ENCODE measurements at places on chromosomes 12 and 14.

DNA sequence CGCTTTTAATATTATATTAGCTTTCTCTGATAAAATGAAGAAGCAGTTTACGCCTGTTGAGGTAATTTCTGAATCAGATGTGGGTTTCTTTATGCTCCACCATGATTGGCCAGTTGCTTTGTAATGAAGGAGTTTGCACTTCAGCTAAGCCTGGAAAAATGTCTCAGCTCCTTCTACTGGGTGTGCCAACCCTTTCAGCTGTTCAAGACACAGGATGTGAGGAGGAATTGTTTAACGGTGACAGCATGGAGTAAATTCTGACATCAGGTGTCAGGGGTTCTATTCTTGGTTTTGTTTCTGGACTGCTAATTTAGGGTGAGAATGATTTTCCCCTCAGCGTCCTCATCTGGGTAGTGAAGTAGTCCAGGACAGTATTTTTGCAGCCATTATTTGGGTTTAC lies 43.5 kb downstream of the FLRT2 start:
- peak; percentile 81 for DNase-seq

DNA sequence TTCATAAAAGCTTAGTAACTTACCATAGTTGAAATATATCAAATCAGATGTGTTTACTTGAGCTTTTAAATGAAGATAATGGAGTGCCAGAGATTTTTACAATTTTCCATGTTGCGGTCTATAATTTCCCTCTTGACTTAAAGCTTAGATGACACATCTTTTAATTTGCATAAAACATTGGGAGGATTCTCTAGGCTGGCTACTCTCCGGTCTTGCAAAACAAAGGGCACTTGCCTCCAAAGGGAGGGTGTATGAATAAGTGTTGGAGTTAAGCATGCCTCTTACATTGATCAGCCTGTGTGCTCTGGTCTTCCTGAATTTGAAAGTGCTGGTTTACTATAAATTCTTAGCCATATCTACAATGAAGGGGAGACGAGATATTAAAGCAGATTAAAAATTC lies 336.4 kb upstream of the NAV3 start:
- no peak for DNase-seq

- no peak for DNase-seq
Observed at GRCh38 chr14:99028521-99028920, 243.5 kb downstream of the BCL11B start.

GRCh38 chr12:95412482-95413311 lies 61.3 kb upstream of the METAP2 start:
- DNase-seq = peak; percentile 78

DNA sequence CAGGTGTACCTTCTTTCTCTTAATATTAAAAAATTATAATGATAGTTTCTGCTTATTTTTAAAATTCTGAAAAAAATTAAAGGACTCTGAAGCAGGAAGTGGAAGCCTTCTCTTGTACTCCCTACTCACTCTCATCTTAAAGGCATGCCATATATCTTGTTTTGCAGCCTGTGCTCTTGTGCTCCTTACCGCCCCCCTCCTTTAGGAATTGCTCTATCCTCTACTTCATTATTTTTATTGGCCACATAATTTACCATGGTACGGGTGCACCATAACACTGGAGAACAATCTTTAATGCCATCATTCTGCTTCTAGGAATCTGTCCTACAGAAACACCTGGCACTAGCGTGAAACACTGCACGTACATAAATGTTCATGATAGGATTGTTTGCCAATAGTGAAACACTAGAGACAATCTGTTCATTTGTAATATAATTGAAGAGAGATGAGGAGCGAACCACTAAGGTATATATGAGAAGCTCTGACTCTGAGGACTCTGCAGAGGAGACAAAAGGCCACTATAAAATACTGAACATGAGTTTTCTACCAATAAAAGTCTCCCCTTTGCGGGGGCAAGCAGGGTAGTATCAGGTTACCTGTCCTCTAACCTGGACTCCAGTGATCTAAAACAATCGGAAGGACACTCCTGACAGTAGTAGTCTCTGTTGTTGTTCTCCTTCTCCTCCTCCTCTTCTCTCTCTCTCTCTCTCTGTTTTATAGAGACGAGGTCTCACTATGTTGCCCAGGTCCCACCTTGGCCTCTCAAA lies 6.3 kb upstream of the NYNRIN start:
- peak; percentile 71 for DNase-seq

- no peak for DNase-seq
Observed at GRCh38 chr12:102483466-102483865, 3.1 kb upstream of the IGF1 start.

Data from NCI-H226 (cell line).